ENCODE measurements at places on chromosomes 4 and X.

- no peak for DNase-seq
These were observed 296.1 kb upstream of the UGT8 start for GRCh38 chr4:114302472-114302871.

GRCh38 chrX:133918361-133918771 lies 67.0 kb downstream of the GPC3 start:
- no peak for DNase-seq

- peak; percentile 19 for DNase-seq
These were observed 92.3 kb upstream of the MAD2L1 start for GRCh38 chr4:120158841-120159463.

DNA sequence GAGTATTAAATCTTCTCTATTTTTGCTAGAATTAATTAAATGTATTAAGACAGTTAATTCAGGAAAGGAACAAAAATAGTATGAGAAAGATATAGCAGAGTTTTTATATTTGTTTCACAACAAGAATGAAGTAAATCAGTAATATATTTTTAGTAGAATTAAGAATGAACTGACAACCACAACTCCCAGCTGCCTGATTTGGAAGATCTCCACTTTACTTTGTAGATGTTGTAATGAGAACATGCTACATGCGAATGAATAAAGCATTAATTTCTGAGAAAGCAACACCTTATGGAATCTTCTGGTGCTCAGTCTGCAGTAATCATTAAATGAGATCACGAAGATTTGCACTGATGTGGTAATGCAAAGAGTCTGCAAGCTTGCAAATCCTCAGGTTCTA lies 695.6 kb upstream of the PCDH7 start:
- no peak for DNase-seq

GRCh38 chrX:44913656-44914531 lies 40.9 kb downstream of the KDM6A start:
- DNase-seq: no peak

DNA sequence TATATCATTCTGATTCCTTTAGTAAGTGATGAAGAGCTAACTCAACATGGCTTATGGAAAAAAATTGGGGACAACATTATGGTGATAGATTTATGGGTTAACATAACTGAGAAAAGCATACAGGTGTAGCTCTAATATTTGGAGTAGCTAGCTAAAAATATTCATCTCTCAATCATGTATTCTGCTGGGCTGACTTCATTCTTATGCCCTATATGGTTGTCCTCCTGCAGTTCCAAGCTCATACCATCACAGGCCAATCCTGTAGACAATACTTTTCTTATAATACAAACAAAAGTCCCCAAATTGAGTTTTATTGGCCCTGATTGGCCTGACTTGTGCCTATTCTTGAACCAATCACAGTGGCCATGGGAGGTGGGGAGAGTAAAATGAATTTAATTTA lies 6.7 kb upstream of the FAM241A start:
- no peak for DNase-seq

- no peak for DNase-seq
These were observed 24.4 kb downstream of the TRIM2 start for GRCh38 chr4:153228512-153229140.

GRCh38 chrX:38379088-38379487 lies 26.7 kb downstream of the OTC start:
- no peak for DNase-seq

GRCh38 chr4:153040677-153041076 lies 104.6 kb downstream of the FHDC1 start:
- DNase-seq: no peak

DNA sequence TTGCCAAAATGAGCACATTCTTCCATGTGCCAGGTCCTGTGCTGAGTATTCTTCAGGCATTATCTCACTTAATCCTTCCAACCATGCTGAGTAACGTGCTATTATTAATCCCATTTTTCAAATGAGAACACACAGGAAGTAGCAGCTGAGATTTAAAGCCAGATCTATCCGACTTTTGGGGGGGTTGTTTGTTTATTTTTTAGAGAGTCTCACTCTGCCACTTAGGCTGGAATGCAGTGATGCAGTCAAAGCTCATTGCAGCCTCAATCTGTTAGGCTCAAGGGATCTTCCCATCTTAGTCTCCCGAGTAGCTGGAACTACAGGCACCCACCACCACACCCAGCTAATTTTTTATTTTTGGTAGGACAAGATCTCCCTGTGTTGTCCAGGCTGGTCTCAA lies 55.5 kb upstream of the TRIM2 start:
- DNase-seq: no peak

GRCh38 chr4:189530848-189531247 lies 409.8 kb upstream of the FRG1 start:
- no peak for DNase-seq

GRCh38 chr4:133938061-133938460 lies 263.5 kb downstream of the PABPC4L start:
- DNase-seq: no peak
